ENCODE measurements at places on chromosomes 6 and 20. TPM values are rescaled to one million over a fixed set of nuclear protein-coding genes. Genes with fewer than 3 reads are reported as not detected.
A peak's percentile ranks its signal among the peaks of the same experiment; 100 is the strongest.

Gene NCOA6
- total RNA-seq, result 2.2 TPM

Gene BPI
- not detected for total RNA-seq

Gene OR11A1
- total RNA-seq, result not detected

Gene SLC35F1
- not detected for total RNA-seq

Gene HSP90AB1
- 807 TPM for total RNA-seq

Gene SYCP2L
- total RNA-seq, result 0.37 TPM

Gene NDUFAF5
- total RNA-seq, result 13.1 TPM

Gene NCOA7
- total RNA-seq, result 36.1 TPM

Gene SEL1L2
- total RNA-seq, result not detected

Gene MYB
- total RNA-seq, result not detected

Gene PACRG
- not detected for total RNA-seq

Gene SLC35D3
- not detected for total RNA-seq

DNA sequence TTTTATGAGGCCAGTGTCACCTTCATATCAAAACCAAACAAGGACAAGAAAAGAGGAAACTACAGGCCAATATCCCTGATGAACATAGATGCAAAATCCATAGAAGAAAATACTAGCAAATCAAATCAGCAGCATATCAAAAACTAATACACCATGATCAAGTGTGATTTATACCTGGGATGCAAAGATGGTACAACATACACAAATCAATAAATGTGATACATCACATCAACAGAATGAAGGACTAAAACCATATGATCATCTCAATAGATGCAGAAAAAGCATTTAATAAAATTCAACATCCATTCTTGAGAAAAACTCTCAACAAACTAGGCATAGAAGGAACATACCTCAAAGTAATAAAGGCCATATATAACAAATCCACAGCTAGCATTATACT lies 8.1 kb upstream of the GINM1 start:
- DNase-seq, result no peak

- no peak for DNase-seq
Measured at GRCh38 chr6:14804785-14805210, 441.1 kb upstream of the JARID2 start.

GRCh38 chr6:167829513-167829912 lies 2.8 kb downstream of the AFDN start:
- no peak for DNase-seq

GRCh38 chr6:170537329-170537728 lies 15.8 kb downstream of the PSMB1 start:
- no peak for DNase-seq

- DNase-seq, result no peak
Measured at GRCh38 chr6:79399499-79399898, 137.7 kb downstream of the LCA5 start.

GRCh38 chr20:10832141-10832540 lies 158.3 kb upstream of the JAG1 start:
- no peak for DNase-seq

DNA sequence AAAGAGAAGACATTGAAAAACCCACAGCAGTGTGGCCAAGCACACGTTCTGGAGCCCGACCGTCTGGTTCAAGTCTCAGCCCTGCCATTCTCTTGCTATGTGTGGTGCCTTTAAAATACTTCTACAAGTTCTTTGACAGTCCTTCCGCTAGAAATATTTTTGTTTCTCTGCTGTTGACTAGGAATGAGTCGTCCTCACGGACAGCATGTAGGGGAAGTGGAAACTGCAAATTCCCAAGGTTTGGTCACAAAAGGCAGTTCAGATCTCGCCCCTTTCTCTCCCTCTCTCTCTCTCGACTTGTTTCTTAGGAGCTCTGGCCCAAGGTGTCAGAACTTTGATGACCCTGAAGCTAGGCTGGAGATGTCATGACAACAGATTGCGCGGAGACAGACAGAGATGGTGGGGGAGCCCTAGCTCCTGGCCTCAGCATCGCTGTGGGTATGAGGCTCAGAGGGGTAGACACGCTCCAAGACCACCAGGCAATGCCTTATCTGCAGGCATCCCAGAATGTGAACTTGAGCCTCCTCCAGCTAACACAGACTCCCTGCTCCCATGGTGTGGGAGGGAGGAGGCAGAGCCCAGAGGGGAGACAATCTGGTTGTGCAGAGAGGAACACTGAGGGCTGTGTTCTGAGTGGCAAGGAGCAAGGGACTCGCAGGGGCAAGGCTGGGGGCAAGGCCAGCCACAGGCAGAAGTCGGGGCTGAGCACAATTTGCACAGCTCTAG lies 368.9 kb upstream of the SULF2 start:
- DNase-seq, result no peak

- DNase-seq, result peak; percentile 46
Measured at GRCh38 chr20:62122654-62123449, 577 bp downstream of the LSM14B start.

DNA sequence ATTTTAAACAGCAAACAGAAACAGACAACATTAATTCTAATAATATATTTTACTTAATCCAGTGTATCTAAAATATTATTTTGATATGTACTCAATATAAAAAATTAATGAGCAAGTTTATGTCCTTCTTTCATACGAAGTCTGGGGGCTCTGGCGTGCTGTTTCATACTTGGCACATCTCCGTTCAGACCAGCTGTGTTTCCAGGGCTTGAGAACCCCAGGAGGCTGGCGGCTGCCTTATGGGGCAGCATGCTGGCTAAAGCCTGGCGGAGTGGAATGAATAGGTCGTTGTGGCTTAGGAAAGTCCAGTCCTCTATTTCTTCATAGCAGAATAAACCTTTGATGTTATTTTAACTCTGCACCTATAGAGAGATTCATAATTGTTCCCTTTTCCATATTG lies 43.3 kb downstream of the DUSP22 start:
- no peak for DNase-seq

DNA sequence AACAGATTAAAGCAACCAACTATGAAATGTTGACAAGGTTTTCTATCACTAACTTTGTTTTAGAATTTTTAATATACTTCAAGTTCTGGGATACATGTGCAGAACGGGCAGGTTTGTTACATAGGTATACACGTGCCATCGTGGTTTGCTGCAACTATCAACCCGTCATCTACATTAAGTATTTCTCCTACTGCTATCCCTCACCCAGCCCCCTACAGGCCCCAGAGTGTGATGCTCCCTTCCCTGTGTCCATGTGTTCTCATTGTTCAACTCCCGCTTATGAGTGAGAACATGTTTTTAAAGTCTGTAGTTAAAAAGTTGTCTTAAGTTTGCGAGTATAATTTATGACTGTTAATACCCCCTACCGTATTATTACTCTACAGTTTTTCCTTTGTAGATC lies 844.3 kb upstream of the MANEA start:
- no peak for DNase-seq

DNA sequence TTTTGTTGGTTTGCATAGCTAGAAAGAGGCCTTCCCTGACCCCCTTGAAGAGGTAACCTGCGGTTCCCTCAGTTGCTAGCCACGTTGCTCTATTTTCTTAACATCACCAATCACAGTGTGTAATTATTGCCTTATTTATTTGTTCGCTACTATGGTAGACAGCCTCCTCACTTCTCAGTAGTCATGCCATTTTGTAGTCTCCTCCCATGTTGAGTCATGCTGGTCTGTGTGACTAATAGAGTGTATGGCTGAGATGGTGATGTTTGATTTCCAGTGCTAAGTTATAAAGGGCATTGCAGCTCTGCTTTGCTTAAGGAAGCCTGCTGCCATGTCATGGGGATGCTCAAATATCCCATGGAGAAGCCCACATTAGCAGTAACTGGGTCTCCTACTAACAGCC lies 236.6 kb upstream of the CHD6 start:
- peak; percentile 81 for DNase-seq

DNA sequence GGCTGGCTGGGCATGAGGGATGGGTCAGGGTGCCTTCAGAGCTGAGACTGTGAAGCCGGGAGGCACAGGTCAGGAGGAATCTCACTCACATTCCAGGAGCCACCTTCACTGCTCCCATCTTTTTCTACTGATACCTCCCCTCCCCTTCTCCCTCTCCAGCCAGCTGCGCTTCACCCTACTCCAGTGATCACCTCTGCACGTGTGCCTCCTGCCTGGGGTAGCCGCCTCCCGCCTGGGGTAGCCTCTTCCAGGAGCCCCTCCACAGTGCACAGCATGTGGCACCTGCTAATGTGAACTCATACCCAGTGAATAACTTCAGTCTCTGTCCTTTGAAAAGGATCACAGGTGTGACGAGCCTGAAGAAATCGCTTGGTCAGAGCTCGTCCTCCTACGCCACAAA lies 232.6 kb downstream of the TMEM242 start:
- DNase-seq, result no peak

GRCh38 chr6:129709196-129709768 lies 695 bp downstream of the ARHGAP18 start:
- DNase-seq, result no peak

GRCh38 chr6:166397849-166398248 lies 15.1 kb upstream of the MPC1 start:
- DNase-seq, result no peak

DNA sequence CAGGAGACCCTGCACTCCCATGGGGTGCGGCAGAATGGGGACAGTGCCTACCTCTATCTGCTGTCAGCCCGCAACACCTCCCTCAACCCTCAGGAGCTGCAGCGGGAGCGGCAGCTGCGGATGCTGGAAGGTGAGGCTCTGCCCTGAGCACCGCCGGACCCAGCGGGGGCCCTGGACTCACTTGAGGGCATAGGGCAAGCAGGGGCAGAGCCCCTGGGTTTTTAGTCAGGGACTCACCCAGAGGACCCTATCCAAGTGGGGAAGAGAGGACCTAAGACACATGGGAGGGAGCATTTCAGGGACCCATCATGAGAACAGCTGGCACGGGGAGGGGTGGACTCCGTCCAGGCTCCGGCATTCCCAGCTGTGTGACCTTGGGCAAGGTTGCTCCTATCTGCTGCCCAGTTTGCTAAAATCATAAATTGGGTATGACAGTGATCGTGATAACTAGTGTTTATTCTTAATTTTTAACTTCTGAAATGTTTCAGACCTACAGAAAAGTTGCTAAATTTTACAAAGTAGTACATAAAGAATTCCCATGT lies 9.8 kb downstream of the RBCK1 start:
- DNase-seq, result no peak

DNA sequence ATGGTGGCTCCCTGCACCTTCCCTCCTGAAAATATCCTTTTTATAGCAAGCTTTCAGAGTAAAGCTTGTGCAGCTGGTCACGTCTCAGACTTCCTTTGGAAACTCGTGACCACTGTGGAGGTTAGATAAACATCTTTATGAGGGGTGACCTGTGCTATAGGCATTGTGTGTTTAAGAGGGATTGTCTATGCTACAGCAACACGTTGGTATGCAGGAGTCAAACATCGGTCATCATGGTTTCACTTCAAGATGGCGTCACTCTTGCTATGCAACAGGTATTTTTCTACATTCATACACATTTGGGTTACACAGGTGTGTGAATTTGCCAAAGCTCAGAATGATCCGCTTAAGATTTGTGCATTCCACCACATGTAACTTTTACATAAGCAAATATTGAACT lies 14.6 kb upstream of the BLCAP start:
- no peak for DNase-seq

GRCh38 chr6:24985323-24985722 lies 49.6 kb upstream of the RIPOR2 start:
- no peak for DNase-seq

Data from Caki2 (cell line).